ENCODE measurements at places on chromosomes 6 and 20.
A peak's percentile ranks its signal among the peaks of the same experiment; 100 is the strongest.

DNA sequence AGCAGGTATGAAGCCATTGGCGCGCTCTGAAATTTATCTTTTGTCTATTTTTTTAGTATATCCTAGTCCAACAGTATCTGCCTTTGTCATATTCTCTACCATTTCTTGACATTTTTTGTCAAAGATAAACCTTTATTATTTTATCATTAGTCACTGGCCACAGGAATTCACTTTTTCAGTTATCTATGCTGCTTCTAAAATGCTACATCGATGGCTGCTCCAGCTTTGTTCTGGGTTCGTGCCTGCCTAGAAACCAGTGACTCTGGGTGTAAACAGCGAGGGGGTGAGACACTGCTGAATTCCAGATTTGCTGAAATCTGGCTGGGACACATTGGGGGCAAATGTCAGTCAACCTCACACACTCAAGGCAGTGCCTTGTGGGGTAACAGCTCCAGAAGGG lies 193.4 kb downstream of the CDC5L start:
- peak; percentile 75 for DNase-seq

DNA sequence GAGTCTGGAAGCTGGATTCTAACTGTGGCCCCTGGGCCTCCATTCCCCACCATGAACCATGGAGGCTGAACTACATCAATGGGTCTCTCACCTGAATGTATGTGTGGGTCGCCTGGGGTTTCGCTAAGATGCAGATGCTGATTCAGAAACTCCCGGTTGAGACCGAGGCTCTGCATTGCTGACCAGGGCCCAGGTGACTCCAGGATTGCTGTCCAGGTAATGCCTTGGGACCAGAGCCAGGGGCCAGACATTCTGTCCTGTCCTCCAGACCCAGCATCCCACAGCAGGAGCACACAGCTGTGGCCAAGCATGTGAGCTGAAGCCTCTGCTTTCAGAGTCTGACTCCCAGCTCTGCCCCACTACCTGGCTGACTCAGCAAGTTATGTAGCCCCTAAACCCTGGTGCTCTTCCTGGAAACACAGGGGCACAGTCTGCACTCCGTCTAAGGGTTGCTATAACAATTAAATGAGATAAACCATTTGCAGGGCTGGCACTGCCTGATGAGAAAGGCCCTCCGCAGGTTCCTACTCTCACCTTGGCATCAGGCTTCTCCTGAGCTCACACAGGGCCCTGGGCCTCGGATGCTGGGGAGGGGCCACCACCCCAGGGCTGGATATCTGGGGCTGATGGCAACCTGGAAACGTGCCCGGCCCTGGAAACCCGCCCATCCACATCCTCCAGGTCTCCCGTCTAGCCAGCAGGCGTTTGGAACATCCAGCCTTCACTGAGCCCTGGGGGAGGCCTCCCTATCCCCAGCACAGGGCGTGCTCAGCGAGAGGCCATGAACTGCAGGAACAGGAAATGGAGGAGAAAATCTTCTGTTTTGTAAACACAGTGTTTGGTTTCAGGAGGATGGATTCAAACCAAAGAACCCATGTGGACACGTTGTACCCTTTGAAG lies 175.7 kb downstream of the DLL1 start:
- no peak for DNase-seq

GRCh38 chr6:119157506-119157815 lies 79.0 kb upstream of the FAM184A start:
- DNase-seq: no peak

DNA sequence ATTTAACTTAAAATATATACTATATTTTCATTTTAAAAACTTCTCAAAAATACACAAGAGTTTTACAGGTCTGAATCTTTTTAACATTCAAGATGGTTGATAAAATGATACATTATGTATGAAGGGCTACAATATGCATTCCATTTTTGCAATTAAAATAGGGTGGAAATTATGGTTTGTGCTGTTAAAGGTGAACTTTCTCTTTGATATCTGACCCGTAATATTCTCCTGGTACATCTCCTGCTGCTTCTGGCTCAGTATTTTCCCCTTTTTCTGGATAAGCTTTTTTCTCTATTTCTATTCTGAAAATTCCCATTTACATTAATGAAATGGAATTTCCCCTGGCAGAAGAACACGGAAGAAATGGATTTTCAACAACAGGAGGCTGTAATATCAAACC lies 27.4 kb upstream of the LCA5 start:
- no peak for DNase-seq

- DNase-seq: no peak
Observed at GRCh38 chr20:36481380-36482043, 59.8 kb upstream of the MYL9 start.

Data from AG20443 (cell line).